ENCODE measurements at places on chromosomes 3 and 15.
A peak's percentile ranks its signal among the peaks of the same experiment; 100 is the strongest.

- DNase-seq = no peak
Observed at GRCh38 chr15:92527197-92527596, 128.4 kb downstream of the FAM174B start.

DNA sequence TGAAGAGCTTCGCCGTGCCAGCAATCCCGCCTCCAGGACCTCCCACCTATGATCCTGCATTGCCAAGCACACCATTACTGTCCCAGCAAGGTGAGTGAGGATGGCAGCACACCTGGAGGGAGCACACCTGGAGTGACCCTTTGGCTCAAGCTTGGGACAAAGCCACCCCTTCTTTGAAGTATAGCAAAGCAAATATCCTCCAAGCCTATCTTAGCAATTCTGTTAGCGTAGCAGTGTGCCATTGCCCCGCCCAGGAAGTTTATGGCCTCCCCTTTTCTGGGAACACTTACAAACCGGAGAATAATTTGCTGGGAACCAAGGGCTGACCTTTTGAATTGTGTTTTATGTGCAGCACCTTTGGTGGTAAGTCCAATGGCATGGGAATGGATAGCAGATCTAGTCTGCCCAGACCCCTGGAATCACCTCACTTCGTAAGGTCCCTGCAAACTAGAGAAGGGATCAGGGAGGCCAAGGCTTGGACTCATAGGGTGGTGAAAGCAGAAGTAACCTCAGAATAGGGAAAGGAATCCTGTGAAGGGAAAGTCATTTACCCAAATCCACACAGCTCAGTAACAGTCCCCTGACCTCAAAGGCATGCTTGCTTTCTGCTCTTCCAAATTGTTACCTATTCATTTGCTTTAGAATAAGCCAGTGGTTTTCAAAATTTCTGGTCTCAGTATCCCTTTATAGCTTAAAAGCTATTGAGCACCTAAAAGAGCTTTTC, 70.1 kb downstream of the HCN4 start:
- DNase-seq = no peak

DNA sequence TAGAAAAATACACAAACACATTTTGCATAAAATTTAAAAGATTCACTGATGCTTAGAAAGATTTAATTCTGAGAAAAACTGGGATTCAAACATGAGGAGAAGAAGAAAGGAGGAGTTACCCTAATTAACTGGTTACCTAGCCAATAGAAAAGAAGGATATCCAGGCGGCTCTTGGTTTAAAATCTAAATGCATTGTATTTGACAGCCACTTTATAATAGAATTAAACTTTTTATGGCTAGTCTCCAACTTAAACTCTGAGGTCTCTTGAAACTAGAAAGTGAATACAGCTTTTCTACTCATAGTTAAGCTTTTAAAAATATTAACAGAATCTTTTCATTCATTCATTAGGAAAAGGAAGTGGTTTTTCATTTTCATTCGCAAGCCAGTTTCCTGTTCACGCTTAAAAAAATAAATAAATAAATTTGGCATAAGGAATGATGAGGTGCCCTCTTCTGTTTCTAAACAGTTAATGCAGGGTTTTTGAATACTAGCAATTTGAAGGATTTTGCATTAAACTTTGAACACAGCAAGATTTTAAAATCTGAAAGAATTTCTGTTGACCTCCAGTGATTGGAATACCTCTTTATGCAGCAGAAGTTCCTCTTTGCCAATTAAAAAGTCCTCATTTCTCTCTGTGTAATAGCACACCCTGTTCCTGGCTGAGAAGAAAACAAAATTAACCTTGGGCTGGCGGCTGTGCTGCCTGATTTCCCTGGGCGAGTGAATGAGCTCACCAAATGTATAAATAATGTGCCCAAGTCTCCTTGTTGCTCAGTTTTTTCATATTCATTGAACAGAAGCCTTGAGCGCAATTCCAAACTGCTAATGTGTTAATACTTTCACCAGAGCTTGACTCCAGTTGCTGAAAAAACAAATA, 105.1 kb downstream of the ZMAT3 start:
- DNase-seq = no peak

- no peak for DNase-seq
Observed at GRCh38 chr3:3600665-3601340, 198.4 kb upstream of the LRRN1 start.

DNA sequence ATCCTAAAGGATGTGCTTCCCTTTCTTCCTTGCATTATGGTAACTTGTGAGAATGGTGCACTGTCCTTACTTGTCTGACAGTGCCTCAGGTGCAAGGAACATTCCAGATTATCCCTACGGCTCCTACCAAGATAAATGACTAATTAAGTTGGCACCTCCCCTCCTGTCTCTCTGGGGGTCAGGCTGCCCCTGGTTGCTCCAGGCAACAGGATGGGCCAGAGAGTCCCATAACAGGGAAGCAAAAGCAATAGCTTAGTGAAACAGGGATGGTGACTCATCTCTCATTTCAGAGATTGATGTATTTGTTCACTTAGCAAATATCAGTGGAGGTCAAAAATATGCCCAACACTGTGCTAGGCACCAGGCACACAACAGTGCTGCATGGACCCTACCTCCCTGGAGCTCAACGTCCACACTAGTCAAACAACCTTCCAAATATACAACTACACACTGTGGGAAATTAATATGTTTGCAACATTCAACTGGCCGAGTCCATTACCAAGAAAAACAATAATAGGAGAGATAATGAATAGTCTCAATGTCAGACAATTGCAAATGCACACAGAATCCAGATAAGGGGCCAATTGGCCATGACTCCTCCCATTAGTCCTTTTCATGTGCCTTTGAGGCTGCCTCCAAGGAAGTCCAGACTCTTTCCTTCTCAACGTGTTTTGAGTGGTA, 249.0 kb downstream of the TLE3 start:
- no peak for DNase-seq

DNA sequence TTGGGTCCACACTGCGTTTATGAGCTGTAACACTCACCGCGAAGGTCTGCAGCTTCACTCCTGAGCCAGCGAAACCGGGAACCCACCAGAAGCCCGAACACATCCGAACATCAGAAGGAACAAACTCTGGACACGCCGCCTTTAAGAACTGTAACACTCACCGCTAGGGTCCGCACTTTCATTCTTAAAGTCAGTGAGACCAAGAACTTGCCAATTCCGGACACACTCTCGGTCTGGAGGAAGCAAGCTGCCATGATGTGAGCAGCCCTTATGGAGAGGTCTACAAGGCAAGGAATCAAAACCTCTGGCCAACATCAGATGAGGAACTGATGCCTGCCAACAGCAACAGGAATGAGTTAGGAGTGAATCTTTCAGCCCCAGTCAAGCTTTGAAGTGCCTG, 62.9 kb downstream of the SLC28A2 start:
- DNase-seq = no peak

GRCh38 chr15:25784876-25785640, 78.1 kb downstream of the ATP10A start:
- no peak for DNase-seq

GRCh38 chr3:52220380-52221026, 4.9 kb downstream of the TLR9 start:
- peak; percentile 87 for DNase-seq

DNA sequence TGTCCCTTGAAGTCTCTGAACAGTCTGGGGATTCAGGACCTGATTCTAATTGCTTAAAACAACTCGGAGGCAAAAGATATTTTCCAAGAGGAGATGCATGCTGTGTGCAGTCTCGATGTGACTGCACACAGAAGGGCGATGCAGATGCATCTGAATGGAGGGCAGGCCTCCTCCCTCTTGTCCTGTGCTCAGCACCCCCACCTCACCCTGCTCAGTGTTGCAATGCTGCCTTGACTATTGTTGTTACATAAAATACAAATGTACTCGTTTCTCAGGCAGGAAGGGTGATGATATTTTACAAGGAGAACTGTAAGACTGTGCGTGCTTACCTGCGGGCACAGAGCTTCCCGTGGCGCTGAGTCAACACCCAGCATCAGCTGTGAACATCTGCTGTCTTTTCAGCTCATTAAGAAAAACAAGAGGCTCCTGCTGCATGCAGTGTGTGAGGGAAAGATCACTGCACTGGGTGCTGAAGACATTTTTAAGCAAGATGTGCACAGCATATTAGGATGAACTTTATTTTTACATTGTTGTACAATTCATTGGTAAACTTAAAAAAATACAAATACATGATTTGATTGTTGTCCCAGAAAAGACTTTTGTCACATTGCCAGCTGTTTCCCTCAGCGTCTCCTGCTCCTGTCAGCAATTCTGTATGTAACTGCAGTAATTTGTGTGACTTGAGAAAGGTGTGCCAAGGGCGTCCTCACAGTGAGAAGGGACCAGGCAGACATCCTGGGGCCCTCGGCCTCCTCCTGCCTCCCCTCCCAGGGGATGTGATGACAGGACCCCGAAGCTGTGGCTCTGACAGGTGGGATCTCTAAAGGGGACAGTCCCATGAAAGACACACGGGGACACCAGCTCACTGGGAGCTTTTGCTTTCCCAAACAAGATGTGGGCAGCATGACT, 56.3 kb upstream of the RPL32 start:
- DNase-seq = no peak

DNA sequence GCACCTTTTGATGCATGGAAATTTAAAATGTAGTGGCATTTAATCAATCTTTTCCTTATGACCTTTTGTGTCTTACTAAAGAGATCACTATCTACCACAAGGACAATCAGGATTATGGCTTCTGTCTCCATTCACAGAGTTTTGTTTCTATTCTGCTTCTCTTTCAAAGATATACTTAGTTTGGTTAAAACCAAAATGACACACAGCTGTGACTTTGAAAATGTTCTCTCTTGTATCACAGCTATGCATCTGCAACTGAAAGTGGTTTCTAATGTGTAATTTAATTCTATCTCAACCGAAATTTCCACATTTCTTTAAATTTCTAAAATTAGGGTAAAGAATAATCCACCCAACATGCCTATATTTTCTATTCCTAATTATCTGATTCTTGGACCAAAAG, 27.7 kb downstream of the HLTF start:
- DNase-seq = no peak

- no peak for DNase-seq
Observed at GRCh38 chr15:88800026-88800425, 3.2 kb upstream of the ACAN start.

DNA sequence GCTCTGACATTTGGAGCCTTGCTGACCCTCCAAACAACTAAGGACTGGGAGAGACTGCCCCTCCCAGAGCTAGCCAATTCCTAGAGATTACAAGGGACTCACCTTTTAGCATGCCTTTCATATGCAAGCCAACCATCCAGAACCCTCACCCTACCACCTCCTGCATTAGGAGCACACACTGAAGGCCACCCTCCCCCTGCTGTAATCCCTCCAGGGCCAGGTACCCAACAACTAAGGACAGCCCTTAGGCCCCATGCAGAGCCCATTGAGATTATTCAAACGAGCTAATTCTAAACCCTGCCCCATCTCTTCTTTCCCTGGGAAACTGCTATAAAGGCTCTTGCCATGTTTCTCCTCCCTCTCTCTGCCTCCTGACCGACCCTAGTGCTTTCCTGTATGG, 352.6 kb downstream of the ERC2 start:
- no peak for DNase-seq

DNA sequence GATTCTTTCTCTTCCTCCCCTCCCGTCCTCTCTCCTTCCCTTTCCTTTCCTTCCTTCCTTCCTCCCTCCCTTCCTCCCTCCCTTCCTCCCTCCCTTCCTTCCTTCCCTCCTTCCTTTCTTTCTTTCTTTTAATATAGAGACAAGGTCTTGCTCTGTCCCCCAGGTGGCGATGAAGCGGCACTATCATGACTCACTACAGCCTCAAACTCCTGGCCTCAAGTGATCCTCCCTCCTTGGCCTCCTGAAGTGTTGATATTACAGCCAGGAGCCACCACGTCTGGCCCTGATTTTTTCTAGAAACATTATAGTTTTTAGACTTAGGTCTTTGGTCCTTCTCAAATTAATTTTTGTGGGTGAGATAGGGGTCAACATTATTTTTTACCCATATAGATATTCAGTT, 15.5 kb downstream of the GRM2 start:
- no peak for DNase-seq

DNA sequence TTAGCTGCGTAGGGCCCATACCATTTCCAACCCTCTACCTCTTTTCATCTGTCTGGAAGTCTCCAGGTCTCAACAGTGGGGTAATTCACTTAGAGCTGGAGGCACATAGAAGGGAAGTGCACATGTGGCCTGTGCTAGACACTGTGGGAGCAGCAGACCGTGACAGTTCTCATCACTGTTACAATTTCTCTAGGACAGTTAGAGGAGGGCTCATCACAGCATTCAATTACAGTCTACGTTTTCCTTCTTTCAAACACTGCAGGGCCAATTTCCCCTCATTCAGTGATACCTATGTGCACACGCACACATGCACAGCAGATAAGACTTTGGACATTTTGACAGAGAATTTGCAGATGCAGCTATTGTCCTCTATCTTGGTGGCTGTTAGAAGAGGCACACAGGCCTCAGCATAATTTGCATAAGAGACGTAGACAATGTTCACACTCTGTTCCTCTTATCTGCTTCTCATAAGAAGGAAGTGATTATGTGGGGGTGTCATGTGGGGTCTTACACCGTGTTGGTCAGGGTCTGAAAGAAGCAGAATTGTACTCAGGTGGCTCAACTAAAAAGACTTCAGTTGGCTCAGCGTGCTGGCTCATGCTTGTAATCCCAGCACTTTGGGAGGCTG, 12.6 kb upstream of the HRG start:
- DNase-seq = no peak

DNA sequence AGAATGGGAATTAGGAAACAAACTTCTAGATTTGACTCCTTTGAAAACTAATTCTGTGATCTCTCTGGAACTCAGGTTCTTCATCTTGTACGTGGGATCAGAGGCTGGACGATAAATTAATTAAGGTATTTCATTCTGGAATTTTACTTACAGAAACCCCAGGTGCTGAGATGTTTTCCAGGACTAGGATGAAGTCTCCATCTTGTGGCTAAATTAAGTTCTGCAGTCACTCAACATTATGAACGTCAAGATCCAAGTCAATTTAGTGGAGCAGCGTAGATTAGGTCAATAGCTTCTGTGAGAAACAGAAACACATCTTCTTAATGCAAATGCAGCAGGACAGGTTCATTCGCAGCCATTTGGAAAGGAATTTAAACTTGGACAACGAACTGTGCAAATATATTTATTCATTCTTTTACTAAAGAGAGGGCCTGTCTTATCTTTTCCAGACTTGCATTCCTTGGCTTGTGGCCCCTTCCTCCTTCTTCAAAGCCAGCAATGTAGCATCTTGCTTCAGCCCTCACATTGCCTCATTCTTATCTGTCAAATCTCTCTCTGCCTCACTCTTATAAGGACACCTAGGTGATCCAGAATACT, 26.7 kb upstream of the TMC3 start:
- DNase-seq = no peak

DNA sequence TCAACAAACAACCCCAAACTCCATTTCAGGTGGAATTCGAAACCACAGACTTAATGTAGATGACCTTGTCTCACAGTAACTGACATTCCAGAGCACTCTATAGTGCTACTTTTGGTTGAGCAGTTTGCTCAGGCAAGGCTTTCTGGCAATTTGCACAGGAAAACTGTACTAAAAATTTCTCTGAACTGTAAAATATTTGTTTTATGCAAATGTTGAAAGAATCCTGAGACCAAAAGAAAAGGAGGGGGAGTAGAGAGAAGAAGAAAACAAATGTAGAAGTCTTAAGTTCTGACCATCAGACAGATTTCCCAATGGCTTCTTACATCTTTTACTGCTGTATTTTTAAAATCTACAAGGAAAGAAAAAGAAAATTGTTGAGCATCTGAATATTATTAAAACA, 53.5 kb downstream of the DTWD1 start:
- no peak for DNase-seq

All from stimulated activated CD4-positive, alpha-beta T cell treated with anti-CD3 and anti-CD28 coated beads, Interleukin-1b, Interleukin-23, amount 100 ng/mL, for 1 hour (primary cell).